ENCODE measurements at places on chromosomes 3 and 15. TPM values are rescaled to one million over a fixed set of nuclear protein-coding genes. Genes with fewer than 3 reads are reported as not detected.
A peak's percentile ranks its signal among the peaks of the same experiment; 100 is the strongest.

The IL5RA gene
- total RNA-seq: 1.1 TPM

- H3K4me3 ChIP-seq: no peak overlapping the region
- H3K27ac ChIP-seq: no peak overlapping the region
- no peaks in the 10 kb centered on the region for H3K27me3 ChIP-seq
- no peaks in the 10 kb centered on the region for H3K4me1 ChIP-seq
- no peak for DNase-seq
Measured at GRCh38 chr15:31444844-31445243, 118.2 kb downstream of the KLF13 start.

GRCh38 chr3:139506766-139507165 is 30.4 kb upstream of the RBP2 start:
- DNase-seq: no peak
- no peaks in the 10 kb centered on the region for H3K4me1 ChIP-seq
- H3K27ac ChIP-seq: no peak overlapping the region
- no peaks in the 10 kb centered on the region for H3K36me3 ChIP-seq
- no peak overlapping the region for H3K4me3 ChIP-seq

DNA sequence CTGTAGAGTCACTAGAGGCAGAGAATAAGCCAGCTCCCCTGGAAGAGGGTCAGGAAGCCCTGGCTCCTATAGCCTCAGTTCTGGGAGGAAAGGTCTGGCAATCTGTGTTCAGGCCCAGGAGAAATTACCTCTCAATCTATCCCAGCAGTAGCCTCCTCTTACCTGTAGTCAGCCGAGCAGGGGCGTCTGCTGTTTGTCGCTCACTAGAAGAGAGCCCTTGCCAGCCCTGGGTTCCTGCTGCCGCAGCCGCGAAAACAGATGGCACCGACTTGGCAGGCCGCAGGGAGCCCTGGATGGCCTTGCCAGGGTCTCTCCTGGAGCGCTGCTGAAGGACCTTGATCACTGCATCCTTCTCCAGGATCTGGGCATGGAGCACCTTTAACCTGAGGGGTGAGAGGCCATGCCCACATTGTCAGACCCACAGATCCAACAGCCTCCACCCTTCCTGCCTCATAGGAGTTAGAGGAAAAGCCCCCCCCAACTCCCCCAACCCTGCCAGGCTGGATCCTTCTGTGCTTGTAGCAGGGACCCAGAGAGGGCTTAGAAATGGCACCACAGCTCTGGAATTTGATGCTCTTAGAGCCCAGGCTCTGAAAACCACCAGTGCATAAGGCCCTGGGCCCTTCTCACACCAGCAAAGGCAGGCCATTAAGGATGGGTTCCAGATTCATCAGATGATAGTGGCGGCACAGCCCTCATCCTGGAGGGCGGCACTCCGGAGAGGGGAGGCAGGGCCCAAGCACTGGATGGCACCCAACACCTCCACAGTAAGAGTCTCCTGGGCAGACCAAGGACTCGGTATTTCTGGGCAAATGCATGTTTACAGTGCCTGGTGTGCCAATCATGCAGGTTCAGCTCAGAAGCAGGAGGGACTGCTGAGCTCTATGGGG is 14.9 kb downstream of the AMOTL2 start:
- H3K4me1 ChIP-seq: peaks cover 85% of the 10 kb centered on the region
- peak overlapping the region; percentile 75 for H3K27ac ChIP-seq
- H3K36me3 ChIP-seq: peaks cover 91% of the 10 kb centered on the region
- H3K27me3 ChIP-seq: no peaks in the 10 kb centered on the region

DNA sequence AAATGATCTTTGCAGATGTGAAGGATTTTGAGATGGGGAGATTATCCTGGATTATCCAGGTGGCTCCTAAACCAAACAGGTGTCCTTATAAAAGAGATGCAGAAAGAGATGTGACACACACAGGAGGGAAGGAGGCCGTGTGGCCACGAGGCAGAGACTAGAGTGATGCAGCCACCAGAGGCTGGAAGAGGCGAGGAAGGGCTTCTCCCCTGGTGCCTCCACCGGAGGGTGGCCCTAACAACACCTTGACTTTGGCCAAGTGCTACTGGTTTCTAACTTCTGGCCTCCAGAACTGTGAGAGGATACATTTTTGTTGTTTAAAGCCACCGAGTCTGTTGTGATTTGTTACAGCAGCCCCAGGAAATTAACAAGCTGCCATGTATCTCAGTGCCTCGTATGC is 127.1 kb downstream of the ASB7 start:
- no peaks in the 10 kb centered on the region for H3K36me3 ChIP-seq
- H3K4me1 ChIP-seq: peaks cover 15% of the 10 kb centered on the region
- no peak for DNase-seq
- H3K4me3 ChIP-seq: no peak overlapping the region

DNA sequence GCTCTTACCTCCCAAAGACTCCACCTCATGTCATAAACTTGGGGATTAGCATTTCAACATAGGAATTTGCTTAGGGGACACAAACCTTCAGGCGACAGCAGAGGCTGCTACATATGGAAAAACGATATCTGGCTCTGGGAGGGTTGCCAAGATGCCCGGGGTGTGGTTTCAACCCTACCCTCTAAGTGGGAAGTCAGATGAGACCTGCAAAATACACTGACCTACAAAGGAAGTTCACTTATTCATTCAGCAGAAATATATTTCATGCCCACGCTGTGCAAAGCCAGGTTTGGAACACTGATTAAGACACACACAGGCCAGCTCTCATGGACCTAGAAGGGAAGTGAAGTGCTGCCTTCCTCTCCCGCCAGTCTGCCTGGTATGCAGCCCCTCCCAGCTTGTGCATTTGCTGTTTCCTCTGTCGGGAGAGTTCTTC is 239.3 kb downstream of the FEZF2 start:
- peaks cover 2% of the 10 kb centered on the region for H3K36me3 ChIP-seq
- H3K27ac ChIP-seq: no peak overlapping the region
- peak; percentile 23 for DNase-seq
- no peaks in the 10 kb centered on the region for H3K4me1 ChIP-seq
- no peaks in the 10 kb centered on the region for H3K27me3 ChIP-seq
- H3K4me3 ChIP-seq: no peak overlapping the region

DNA sequence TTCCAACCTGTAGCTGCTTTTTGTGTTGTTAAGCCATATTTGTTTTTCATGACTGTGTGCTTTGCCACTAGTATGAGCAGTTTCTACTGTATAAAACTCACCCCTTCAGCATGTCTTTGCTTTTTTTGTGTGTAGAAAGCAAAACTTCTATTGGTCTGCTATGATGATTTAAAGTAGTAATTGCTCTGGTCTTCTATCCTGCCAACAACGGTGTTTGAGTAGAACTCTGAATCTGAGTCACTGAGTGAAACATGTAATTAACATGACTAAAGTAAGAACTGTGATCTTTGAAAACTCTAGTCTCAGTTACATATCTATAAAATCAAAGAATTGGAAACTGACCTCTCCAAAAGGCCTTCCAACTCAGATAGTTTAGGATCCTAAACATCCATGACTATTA is 133.6 kb downstream of the TPRG1 start:
- H3K36me3 ChIP-seq: no peaks in the 10 kb centered on the region
- H3K27me3 ChIP-seq: no peaks in the 10 kb centered on the region
- no peaks in the 10 kb centered on the region for H3K4me1 ChIP-seq
- H3K27ac ChIP-seq: no peak overlapping the region

GRCh38 chr3:143363276-143363675 is 243.7 kb downstream of the CHST2 start:
- H3K27me3 ChIP-seq: no peaks in the 10 kb centered on the region
- no peak overlapping the region for H3K4me3 ChIP-seq
- H3K36me3 ChIP-seq: no peaks in the 10 kb centered on the region
- H3K4me1 ChIP-seq: no peaks in the 10 kb centered on the region

DNA sequence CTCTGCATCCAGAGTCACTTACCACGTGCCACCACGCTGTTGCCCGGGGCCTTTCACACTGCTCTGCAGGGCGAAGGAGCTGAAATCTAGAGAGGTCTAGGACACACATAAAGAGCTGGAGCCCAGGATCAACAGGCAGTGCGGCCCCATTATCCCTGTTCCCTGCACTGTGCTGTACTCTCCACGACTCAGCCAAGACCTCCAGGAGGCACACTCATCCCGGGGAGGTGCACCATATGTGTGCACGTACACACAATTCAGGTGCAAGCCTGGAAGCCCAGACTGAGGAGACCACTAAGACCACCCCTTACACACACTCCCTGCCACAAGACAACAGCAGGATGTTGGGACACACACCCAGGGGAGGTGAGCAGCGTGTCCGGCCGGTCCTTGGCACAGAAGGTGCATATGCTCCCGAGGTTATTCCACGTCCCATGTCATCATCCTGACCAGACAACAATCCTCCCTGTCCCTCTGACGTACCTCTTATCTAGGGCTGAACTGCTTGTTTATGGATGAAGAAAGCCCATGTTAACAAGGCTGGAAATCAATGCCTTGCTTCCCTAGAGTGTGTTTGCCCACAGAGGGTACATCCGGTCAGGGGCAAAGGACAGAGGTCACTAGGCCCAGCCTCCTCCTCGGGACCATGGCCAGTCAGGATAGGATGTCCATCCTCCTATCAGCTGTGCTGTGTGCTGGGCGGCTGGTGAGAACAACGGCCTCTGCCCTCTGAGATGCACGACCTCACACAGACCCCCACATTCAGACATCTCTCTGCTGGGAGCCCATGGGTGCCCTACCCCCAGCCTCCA is 16.1 kb downstream of the KLF15 start:
- no peaks in the 10 kb centered on the region for H3K36me3 ChIP-seq
- DNase-seq: peak; percentile 28
- no peak overlapping the region for H3K4me3 ChIP-seq
- H3K4me1 ChIP-seq: no peaks in the 10 kb centered on the region
- H3K27me3 ChIP-seq: no peaks in the 10 kb centered on the region

Data from kidney (tissue), 22 donors.